ENCODE measurements at places on chromosomes 1 and 21.

- no peak for DNase-seq
These were observed 1823.9 kb downstream of the PLA2G4A start for GRCh38 chr1:188652678-188653077.

- no peak for DNase-seq
These were observed 87.5 kb upstream of the KIF26B start for GRCh38 chr1:245067257-245067656.

DNA sequence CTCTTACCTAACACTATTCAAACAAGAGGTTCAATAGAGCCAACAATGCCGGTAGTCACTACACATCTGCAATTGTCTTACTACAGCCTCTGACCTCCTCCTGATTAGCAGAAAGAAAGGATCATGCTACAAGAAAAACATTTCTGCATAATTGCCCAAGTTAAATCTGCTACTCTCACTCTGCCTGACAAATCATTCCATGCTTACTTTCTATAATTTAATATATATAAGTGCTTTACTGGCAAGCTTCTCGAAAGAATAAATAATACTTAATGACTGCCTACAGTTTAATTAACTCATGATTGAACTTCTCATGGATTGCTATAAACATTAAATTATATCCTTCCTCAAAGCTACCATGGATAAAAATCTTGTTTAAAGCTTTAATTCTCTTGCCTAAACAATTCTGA, 156.0 kb downstream of the SLC45A1 start:
- DNase-seq: no peak

DNA sequence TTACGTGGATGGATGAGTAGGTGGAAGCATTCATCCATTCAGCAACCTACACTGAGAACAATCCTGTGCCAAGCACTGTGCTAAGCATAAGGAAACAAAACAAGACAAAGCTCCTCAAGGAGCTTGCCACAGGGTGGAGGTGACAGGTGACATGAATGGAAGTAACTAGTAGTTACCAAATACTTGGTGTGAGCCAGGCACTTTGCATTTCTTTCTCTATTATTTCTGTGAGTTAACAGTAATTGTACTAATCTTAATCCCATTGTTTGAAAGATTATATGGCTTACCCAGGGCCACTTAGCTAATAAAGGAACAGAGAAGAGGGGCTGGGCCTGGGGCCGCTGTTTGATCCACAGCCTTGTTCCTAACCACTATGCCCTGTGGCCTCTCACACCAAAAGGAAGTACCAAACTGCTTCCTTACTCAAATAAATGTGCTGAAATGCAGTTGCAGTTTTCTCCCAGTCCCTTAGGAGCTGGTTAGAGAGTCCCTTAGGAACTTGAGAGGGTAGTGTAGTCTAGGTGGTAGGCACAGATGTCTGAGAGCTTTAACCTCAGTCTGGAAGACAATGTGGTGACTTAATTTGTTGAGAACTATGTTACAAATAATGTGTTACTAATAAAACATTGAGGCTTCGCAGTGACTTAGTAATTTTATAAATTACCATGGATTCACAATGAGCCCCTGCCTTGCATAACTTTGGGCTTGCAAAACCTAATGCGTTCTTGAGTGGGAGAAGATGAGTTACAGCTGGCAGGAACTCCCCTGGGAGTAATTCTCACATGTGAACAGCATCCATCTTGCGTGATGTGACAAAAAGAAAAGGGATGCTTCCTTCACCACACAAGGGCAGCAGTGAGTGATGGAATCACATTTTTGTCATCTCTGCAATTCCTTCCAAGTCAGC, 69.8 kb downstream of the MPZL1 start:
- DNase-seq: no peak

DNA sequence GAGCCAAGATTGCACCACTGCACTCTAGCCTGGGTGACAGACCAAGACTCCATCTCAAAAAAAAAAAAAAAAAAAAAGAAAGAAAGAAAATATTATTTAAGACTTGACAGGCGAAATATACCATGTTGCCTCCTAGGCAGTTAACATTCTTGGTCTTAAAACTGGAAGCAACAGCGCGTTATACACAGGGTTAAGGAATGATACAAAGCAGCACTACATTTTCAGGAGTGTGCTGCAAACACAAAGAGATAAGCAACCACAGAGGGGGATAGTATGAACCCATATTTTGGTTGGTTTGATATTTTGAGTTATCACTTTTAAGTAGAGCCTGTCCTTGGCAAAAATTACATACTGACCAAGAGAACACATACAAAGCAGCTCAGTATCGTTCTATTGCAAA, 25.1 kb downstream of the USP24 start:
- no peak for DNase-seq

- no peak for DNase-seq
These were observed 18.1 kb downstream of the RSBN1 start for GRCh38 chr1:113793878-113794834.

GRCh38 chr1:190179817-190180216, 297.8 kb downstream of the BRINP3 start:
- no peak for DNase-seq

GRCh38 chr1:171585715-171586114, 36.3 kb upstream of the MYOCOS start:
- DNase-seq: no peak

DNA sequence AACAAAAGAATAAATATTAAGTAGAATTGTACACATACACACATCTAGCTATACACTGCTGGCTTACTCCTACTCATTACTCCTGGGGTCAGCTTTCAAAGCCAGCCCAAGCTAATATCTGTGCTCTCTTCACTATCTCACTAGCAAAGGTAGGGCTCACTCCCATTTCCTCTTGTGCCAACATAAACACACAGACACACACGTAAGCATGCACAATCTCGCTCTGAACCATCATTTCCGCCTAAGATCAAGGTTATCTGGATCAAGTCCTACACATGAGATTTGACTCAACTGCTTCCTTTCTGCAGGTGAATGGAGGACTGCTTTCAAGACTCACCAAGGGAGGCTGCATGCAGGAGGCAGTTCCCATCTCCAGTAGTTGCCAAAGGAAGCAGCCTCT, 28.8 kb upstream of the MTMR11 start:
- DNase-seq: no peak

GRCh38 chr1:26602378-26602959, 72.9 kb downstream of the RPS6KA1 start:
- peak; percentile 77 for DNase-seq

DNA sequence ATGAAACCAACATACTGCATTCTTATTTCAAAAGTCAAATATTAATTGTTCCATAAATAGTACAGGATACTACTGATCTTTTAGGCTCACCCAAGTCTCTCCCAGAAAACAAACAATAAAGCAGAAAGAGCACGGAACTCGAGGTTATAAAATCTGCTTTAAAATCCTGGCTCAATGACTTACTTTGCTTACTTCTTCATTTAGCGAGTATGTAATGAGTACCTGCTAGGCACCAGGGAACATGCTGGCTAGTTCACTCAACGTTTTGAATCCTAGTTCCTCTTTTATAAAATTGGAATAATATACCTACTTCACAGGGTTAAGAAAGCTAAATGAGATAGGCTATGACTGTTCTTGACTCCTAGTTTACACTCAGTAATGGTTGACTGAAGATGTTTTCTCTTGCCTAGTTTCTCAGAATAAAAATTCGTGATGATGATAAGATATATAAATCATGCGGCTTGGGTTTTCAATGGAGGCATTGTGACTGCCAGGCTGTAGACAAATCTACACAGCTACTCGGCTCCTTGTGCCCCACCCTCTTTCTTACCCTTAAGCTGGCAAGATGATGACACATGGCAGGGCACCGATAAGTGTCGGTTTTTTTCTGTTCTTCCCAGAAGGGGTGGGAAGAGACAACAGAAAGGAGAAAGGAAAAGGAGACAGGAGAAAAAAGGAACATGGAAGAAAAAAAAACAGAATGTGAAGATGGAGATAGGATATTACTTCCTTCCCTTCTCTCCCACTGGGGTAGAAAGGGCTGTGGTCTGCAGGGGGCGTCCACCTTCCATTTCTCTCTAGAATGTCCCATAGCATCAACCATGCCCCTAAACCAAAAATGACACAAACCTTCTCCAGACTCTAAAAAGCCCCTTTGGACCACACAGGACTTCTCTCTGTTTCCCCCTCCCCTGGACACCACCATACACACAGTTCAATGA, 507.1 kb downstream of the SMYD3 start:
- DNase-seq: no peak

DNA sequence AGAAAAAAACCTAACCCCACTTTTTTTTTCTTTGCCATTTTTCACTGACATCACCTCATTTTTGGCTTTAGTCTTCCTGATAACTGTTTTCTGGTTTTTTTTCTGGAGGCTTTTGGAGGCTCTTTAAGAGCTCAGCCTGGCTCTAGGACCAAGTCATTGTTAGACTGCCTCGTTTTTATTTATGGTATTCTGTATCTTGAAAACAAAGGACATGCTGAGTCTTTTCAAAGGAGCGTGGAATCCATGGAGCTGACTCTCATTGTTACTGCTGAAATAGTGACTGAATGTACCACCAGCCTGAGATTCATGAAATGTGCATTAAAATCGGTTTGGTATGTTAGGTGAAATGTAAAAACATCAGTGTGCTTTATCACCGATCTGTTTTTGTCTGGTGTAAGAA, 28.0 kb downstream of the RASAL2 start:
- no peak for DNase-seq

- DNase-seq: no peak
These were observed 4.0 kb downstream of the ACAP3 start for GRCh38 chr1:1303736-1304135.

Measured in NCI-H446 (cell line).